ENCODE measurements at places on chromosomes 16 and 17. TPM values are rescaled to one million over a fixed set of nuclear protein-coding genes. Genes with fewer than 3 reads are reported as not detected.

- DNase-seq: no peak
Observed at GRCh38 chr16:47873434-47873833, 282.4 kb downstream of the ABCC12 start.

DNA sequence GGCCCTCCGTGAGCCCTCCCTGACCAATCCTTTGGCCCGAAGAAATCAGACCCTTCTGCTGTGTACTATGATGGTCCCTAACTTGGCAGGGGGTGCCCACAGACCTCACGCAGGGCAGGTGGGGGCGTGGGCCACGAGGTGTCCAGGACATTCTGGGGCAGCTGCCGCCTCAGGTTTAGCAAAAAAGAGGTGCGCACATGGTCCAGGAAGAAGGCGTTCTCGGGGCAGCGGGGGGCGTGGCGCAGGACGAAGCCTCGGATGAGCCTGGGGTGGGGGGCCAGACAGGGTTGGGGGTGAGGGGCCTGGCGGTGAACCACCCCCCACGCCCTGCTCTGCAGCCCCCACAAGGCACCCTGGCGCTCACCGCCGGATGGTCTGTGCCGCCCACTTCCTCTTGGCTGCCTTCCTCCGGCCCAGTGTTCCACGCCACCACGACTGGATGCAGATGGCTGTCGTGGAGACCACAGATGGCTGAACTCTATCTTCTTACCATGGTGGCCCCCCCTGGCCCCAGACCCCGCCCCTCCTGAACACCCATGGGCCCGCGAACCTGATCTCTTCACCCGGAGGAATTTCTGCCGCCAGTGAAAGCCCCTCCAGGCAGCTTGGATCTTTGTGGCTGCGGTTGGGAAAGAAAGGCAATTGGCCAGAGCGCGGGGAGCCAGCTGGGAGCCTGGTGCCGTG, 14.2 kb upstream of the CRK start:
- no peak for DNase-seq

GRCh38 chr17:74757931-74758847, 9.8 kb downstream of the NHERF1 start:
- no peak for DNase-seq

- peak; percentile 52 for DNase-seq
Observed at GRCh38 chr17:62109378-62109902, 44.4 kb upstream of the MED13 start.

GRCh38 chr16:27171584-27171983, 31.7 kb upstream of the KDM8 start:
- DNase-seq: no peak

DNA sequence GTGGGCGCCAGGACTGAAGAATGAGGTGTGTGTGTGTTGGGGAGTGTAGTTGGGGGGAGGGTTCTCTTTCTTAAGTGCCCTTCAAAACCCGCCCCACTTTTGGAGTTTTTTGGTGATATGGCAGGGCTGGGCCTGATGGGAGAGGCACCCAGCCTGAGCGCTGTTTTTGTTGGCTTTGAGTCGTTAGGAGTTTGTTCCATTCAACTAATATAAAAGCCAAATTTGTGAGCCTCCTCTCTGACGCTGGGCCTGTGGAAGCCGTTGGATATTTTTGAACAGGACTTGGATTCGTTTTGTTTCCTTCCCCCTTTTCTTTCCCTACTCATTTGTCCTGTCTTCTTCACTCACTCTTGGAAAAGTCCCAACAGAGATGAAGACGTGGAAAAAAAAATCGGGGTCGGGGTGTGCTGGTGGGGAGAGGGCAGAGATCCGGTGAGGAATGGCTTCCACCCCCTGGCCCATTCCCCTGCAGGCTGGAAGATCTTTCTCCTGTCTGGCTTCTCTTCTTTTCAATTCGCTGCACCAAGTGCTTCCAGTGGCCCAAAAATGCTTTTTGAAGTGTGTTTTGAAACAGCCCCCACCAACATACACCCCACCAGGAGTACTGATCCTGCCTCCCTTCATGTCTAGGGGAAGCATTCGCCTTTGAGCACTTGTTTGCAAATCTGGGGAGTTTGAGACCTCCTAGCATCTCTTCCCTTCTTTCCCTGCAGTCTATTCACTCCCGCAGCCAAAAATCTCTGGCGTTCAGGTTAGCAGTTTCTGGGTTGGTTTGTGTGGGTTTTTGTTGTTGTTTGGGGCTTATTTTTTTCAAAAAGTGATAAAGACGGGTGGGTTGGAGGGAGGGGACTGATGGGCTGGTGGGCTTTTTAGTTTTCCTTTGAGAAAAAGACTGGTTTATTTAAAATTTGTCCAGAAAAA, 2.6 kb downstream of the FZD2 start:
- DNase-seq: no peak

DNA sequence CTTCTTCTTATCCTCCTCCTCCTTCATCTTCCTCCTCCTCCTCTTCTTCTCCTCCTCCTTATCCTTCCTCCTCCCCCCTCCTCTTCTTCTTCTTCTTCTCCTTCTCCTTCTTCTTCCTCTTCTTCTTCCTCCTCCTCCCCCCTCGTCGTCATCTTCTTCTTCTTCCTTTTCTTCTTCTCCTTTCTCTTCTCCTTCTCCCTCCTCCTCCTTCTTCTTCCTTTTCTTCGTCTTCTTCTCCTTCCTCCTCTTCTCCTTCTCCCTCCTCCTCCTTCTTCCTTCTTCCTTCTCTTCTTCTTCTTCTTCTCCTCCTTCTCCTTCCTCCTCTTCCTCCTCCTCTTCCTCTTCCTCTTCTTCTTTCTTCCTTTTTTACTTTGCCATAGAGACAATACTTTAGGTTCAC, 5.1 kb upstream of the KRT23 start:
- DNase-seq: no peak

- no peak for DNase-seq
Observed at GRCh38 chr17:63838631-63839171, 3.8 kb downstream of the SMARCD2 start.

GRCh38 chr17:77516902-77517301, 376.1 kb downstream of the SEC14L1 start:
- peak; percentile 31 for DNase-seq

- DNase-seq: no peak
Observed at GRCh38 chr17:67491681-67492024, 114.6 kb downstream of the PITPNC1 start.

GRCh38 chr16:56547949-56548567, 16.8 kb upstream of the MT4 start:
- DNase-seq: no peak

DNA sequence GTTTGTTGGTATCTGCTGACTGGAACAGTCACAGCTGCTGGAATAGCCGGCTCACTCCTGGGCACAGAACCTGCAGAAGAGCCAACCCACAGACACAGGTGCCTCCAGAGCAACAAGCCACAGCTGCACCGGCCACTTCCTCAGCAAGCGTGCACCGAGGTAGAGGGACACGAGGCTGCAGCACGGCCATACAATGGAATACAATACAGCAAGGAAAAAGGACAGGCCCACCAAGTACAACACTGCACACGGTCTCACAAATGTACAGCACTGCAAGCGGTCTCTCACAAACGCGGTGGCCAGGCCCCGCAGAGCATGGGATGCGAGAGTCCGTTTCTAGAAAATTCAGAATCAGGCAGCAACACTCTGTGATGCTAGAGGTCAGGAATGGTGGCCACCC, 47.4 kb upstream of the PABPN1L start:
- no peak for DNase-seq

DNA sequence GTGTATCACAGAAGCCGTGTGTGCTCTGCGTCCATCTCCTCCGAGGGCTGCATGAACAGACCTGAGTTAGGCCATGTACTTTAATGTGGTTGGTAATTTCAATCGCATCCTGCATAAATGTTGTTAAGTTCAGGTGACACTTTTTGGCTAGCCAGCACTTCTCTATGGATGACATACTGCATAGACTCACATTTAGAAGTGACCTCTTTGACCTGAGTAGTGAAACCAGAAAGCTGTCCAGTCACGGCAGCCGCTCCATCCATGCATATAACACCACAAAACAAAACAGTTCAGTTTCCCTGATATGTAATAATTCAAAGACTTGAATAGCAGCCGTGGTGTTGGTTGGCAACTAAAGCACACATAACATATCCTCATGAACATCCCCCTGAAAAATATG, 94.1 kb downstream of the CYTH1 start:
- no peak for DNase-seq

DNA sequence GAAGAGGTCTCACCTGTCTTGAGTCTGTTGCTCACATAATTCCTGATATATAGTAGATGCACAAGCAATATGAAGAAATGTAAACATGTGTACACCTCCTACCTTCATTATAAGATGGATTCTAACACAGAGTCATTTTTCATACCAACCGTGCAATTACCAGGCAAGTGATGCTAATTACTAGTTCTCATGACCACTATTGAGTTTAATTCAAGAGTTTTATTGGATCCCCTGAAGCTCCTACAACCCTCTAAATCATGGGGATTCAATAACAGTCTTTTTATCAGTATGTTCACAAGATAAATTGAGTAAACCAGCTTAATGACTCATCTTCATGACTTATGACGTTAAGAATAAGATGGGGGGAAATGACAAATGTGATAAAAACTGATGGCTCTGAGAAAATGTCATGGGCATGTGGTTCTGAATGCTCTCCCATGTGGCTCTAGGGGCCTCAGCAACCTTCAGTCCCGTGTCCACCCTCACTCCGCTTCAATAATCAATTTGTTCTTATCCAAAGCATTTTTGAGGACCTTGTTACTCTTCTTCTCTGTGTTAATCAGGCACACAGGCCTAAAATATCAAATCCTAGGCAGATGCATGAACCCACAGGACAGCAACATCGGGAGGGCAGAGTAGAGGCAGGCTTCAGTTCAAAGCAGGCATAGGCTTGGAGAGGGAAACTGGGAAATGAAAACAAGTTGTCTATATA, 42.8 kb downstream of the PRAC1 start:
- no peak for DNase-seq

DNA sequence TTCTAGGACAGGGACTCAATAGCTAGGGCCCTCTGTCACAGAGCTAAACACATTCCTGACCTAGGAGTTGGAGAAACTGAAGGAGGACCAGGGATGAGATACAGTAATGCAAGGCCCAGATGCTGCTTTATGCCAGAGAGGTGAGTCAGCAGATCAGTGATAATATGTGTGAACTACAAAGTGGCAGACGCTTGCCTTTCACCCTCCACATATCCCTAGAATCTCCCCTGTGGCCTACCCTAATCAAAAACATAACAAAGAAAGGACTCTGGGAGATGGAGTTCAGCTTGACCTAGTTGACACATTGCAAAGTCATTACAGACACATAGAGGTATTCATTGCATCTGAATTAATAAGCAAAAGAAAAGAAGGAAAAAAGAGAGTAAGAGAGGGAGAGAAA, 417.6 kb upstream of the DYNLRB2 start:
- DNase-seq: no peak

GRCh38 chr17:17539591-17539990, 43.4 kb upstream of the RASD1 start:
- DNase-seq: no peak

- DNase-seq: no peak
Observed at GRCh38 chr17:33595828-33596227, 302.7 kb upstream of the ASIC2 start.

EFCAB13 gene
- 9.2 TPM for total RNA-seq

LGALS9B gene
- not detected for total RNA-seq

TPSB2 gene
- total RNA-seq: not detected

KRT16 gene
- total RNA-seq: 4.8 TPM

CD300LF gene
- not detected for total RNA-seq

ZNF423 gene
- total RNA-seq: 3.6 TPM

TBC1D3B gene
- total RNA-seq: 6.3 TPM

ABAT gene
- 7.5 TPM for total RNA-seq
